GM23248 (cell line): ENCODE measurements at places on chromosomes 13 and 19. TPM values are rescaled to one million over a fixed set of nuclear protein-coding genes. Genes with fewer than 3 reads are reported as not detected.

GRCh38 chr13:79149210-79149609, 256.8 kb downstream of the RBM26 start:
- DNase-seq, result no peak

DNA sequence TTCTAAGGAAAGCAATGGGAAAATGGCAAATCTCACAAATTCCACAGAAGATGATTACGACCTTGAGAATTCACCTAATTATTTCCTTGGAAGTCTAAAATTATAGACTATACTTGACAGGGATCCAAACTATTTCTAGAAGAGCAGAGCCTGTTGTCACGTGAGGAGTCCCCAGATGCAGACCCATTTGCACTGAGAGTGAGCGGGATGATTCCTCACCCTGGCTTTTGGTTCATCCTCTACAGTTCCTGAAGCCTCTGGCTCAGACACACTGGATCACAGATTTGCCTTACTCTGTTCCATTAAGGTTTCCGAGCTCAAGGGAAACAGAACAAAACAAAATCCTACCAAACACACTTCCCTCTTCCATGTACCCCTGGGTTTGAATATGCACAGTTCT, 23.0 kb upstream of the CYSLTR2 start:
- DNase-seq, result no peak

- no peak for DNase-seq
Observed at GRCh38 chr19:7611541-7612279, 16.0 kb downstream of the CAMSAP3 start.

DNA sequence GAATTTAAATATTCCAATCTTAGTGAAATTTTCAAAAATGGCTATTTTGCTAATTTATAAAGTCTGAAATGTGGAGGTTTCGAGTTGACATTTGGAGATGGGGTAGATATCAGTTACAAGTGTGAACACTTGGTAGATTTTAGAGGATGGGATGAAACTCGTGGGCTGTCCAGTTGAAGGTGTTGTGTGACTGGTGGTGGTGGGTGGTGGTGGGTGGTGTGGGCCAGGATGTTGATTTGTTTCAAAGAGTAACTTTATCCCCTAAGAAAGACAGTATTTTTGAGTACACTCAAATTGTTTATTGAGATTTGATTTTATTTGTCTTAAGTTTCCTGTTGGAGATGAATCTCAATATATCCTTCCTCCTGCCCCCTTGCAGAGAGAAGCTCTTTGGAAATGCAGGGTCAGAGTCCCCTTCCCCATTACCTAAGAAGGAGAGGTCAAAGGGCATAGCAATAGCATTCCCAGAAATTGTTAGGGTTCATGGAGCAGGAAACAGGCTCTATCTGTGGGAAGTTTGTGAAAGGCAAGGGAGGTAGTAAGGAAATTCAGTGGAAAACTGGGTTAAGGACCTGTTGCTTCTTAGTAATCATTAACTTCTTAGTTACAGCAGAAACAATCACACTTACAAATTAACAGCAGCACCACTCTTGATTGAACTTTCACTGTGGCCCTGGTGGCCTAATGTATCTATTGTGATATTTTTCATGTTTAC, 133.6 kb upstream of the RNF113B start:
- DNase-seq, result no peak

DNA sequence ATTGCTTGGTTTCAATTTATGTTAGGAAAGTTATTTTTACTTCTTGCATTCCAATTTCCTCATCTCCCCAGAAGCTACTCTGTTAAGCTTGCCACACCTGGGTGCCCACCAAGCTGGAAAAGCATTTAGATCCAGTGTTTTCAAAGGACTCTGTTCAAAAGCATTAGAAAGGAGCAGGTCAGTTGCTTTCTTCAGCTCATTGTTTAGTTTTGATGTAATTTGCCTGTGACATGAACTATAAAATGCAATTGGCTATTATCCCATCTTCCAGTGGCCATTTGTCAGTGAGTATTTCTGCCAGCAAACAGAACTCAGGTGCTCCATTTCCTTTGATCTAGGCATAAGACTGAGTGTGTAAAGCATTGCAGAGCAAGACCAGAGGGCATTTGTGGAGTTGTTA, 46.7 kb upstream of the RNF113B start:
- DNase-seq, result no peak

- no peak for DNase-seq
Observed at GRCh38 chr13:98396071-98396710, 180.7 kb downstream of the STK24 start.

DNA sequence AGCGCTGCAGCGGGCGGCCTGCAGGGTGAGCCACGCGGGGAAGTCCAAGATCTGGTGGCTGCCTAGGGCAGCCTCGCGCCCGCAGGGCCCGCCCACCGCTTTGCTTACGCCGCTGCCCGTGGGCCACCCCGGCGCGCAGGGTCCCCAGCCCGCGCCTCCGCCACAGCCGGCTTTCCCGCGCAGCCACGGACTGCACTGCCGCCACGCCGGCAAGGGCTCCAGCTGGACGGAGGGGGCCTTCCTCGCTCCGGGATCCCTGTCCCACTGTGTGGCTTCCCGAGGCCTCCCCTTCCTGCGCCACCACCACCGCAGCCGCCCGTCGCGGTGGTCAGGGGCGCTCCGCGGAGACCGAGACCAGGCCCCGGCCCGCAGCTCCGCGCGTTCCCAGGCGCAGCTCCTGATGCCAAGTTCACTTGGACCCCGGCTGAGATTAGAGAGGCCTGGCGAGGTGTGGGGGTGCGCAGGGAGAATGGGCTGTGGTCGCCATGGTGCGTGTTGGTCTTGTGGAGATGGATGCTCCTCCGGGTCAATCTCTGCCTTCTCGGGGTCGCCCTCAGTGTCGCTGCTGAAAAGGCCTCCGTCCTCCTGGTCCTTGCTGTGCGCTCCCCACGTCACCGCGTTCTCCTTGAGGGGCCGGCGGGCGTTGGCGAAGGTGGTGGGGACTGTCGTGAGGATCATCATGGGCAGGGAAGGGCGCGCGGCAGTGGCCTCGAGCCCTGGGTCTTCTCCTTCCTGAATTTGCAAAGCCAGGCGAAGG, 17.9 kb upstream of the RNF17 start:
- peak; percentile 12 for DNase-seq

GRCh38 chr13:36329361-36329760, 16.8 kb downstream of the SPART start:
- DNase-seq, result no peak

- peak; percentile 31 for DNase-seq
Observed at GRCh38 chr13:96229356-96229755, 139.4 kb downstream of the HS6ST3 start.

DNA sequence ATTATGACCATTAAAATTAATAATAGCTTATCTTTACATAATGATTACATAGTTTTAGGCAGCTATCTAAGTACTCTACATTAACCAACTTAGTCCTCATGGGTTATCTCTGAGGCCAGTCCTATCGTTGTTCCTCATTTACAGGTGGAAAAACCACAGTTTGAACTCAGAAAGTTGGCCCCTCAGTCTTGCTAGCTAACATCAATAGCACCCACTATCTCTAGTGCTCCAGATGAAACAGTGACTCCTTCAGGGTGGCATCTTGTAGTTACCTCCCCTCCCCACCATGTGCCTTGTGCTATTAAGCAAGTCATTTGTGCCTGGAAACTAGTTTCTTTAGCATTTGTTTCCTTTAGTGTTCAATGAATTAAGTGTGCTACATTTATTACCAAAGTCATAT, 1086.7 kb downstream of the EFNB2 start:
- DNase-seq, result no peak

- no peak for DNase-seq
Observed at GRCh38 chr13:95343944-95344343, 42.7 kb upstream of the ABCC4 start.

DNA sequence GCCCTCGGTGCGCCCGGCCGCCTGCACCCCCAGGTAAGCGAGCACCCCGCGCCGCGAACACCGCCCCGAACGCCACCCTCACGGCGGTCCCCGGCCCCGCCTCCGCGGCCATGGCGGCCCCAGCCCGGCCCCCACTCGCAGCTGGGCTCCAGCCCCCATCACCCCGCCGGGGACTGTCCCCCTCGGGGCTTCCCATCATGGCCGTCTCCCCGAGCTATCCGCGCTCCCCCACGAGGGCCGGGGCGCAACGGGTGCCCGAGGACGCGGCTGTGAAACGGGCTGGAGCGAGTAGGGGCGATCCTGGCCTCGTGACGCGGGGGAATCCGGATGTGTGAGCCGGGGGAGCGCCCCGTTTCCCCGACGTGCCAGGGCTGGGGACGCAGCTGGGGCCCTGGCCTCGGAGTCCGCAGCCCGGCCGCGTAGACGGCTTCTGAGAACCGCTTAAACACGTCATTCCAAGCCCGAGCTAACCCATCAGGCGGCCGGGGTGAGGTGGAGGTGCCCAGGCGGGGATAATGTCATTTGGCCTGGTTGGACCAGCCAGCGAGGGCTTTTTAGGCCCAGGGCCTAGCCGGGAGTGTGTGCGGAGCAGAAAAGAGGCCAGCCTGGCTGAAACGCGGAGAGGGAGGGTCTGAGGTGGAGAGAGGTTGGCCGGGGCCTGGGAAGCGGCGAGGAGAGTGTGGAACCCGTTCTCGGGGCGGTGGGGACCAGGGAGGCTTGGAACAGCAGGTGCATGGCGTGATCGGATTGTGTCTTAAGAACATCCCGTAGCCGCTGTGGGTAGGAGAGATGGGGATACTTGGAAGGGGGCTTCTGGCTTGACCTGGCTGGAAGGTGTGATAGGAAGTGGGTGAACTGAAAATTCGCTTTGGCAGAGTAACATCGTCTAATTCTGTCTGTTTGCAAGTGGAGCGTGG, 550 bp downstream of the CERS4 start:
- peak; percentile 32 for DNase-seq

DNA sequence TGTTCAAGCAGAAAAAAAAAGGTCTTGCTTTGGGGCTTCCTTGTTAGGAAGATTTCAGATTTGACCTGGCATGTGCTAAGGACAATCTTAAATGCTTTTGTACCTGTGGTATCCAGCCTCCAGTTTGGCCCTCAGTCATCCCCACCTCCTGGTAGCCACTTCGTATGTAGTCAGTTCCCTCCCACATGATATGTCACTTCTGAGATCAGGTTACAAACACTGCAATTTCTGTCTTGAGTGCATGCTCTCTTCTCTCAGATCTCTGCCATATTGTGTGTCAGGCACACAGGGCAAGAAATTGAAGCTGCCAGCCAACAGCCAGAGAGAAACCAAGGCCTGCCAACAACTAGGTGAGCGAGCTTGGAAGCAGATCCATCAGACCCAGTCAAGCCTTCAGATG, 60.3 kb upstream of the STARD13 start:
- no peak for DNase-seq

GRCh38 chr19:13861392-13861713, 15.6 kb upstream of the NANOS3 start:
- DNase-seq, result peak; percentile 58

GRCh38 chr19:28377077-28377476, 835.9 kb downstream of the UQCRFS1 start:
- DNase-seq, result peak; percentile 49

DNA sequence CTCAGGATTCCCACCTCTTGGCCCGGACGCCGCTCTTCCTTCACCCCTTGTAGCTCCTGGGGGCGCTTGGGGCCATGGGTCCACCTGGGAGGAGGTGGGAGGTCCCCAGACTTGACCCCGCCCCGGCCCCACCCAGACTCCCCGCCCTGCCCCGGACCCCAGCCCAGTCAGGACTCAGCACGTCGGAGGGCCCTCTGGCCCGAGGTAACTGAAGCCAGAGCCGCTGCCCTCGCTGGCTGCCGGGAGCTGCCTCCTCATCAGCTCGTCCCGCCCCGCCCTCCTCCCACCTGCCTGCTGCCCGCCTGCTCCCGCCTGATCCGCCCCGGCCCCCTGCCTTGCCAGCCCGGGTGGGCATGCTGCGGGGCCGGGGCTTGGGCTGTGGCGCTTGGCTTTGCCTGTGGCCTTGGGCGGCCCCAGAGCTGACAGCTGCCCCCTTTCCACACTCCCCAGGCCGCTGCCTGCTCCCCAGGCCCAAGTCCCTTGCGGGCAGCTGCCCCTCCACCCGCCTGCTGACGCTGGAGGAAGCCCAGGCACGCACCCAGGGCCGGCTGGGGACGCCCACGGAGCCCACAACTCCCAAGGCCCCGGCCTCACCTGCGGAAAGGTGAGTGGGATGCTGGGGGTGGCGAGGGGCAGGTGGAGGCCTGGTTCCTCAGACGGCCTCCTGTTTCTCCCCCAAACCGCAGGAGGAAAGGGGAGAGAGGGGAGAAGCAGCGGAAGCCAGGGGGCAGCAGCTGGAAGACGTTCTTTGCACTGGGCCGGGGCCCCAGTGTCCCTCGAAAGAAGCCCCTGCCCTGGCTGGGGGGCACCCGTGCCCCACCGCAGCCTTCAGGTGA, 9.4 kb downstream of the ARHGAP33 start:
- DNase-seq, result no peak

GRCh38 chr19:2618611-2619010, 83.9 kb downstream of the GNG7 start:
- DNase-seq, result peak; percentile 75

OR7C1 gene
- not detected in 2 replicates for total RNA-seq

ZNF675 gene
- total RNA-seq, result 10.6 and 13.3 TPM in 2 replicates

WTIP gene
- total RNA-seq, result 35.2 and 37.2 TPM in 2 replicates

PRR22 gene
- total RNA-seq, result 0.25 TPM in 1 of 2 replicates, not detected in the other

VPS36 gene
- 34.7 and 55.1 TPM in 2 replicates for total RNA-seq

CABP5 gene
- not detected in 2 replicates for total RNA-seq

ELSPBP1 gene
- total RNA-seq, result not detected in 2 replicates

TMEM221 gene
- total RNA-seq, result 0.22 TPM in 1 of 2 replicates, not detected in the other

DMKN gene
- 20.0 and 25.4 TPM in 2 replicates for total RNA-seq
